ENCODE measurements at places on chromosomes 3 and 15.

DNA sequence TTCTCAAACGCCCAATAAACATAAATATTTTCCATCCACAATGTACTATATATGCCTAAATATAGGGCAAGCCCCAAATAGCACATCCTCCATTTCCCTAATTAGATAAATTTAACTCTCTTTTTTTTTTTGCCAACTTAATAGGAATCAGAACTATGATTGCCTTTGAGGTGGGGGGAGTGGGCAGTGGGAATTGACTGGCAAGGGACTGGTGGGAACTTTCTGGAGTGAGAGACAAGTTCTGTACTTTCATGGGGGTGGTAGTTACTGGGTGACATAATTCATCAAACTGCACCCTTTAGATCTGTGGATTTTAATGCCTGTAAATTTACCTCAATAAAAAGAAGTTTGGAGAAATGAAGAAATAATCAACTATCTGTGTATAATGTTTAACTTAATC, 88.2 kb upstream of the CTDSPL start:
- DNase-seq: no peak

- DNase-seq: no peak
Observed at GRCh38 chr3:4976109-4976508, 3.1 kb upstream of the BHLHE40 start.

DNA sequence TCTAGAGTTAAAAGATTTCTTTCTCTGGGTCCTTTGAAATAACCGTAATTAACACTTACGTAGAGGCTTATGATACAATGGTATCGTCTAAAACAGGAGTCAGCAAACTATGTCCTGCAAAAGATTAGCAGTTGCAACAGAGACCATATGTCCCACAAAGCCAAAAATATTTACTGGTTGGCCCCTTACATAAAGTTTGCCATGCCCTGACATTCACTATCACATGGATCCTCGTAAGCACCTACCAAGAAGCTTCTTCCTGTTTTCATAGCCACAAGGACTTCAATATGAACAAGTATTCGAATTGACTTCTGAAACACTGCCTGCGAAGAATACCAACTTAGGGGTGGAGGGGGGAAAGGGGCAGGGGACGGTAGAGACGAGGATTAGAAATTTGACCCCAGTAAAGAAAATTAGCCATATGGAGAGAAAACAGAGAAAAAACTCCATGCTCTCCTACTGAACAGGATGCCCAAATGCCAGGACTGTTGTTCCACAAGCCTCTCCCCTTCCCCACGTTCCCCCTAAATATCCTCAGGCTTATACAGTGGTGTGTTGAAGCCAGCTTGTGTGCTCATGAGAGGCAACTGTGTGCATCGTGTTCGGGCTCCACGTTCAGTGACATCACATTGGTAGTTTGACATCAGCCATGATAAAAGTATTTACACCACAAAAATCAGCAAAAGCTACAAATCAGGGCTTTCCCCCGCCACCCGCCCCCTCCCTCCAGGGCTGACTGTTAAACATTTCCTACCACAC, 144.1 kb upstream of the HES1 start:
- DNase-seq: no peak

DNA sequence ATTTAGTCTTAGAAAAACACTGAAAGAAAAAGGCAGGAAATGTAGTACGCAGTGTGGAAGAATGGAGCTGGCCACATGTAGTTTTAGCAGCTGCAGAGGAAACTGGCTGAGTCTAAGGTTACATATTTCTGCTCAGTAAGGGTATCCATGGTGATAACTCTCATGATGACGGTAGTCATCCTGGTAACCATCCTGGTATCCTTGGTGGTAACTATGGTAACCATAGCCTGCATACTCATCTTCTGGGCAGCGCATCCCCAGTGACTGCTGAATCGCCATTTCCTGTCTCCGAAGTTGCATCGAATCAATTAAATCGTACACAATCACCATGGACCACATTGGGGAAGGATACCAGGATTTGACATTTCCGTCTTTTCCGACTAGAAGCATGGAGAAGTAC, 35.7 kb downstream of the CCDC80 start:
- DNase-seq: peak; percentile 95

DNA sequence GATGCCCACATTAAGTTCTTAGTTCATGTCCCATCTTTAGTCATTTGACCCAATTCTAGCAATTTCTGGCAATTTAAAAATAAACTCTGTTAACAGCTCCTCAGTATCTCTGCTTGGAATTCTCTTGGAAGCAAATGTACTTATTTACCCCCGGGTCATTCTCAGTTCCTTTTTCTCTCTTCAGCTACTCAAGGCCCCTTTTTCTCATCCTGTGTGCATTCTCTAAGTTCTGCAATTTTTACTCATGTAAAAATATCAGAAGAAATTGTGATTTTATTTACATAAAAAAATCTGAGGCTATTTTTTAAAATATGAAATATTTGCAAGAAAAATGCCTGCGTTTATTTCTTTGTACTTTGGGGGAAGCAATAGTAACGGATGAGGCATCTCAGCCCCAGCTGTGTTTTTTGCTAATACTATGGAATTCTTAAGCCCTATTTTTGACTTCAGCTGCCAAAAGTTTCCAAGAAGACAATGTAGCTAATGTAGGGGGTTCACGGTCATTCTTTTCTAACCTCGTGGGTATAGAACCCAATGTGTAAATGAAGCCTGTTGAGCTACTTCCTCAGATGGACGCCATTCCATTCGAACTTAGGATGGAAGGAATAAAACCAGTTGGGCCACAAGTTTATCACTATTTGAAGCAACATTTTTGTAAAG, 20.0 kb downstream of the CERS3 start:
- no peak for DNase-seq

DNA sequence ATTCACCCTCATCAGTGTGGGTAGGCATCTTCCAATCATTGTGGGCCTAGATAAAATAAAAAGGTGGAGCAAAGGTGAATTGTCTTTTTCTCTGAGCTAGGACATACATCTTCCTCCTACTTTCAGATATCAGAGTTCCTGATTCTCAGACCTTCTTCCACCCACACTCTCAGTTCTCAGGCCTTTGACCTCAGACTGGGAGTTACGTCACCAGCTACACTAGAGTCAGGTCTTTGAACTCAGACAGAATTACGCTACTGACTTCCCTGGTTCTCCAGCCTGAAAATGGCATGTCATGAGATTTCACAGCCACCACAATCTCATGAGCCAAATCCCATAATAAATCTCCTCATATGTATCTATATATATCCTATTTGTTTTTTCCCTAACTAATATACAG, 39.0 kb downstream of the STRIT1 start:
- no peak for DNase-seq

GRCh38 chr3:29397406-29397805, 116.5 kb downstream of the RBMS3 start:
- no peak for DNase-seq

DNA sequence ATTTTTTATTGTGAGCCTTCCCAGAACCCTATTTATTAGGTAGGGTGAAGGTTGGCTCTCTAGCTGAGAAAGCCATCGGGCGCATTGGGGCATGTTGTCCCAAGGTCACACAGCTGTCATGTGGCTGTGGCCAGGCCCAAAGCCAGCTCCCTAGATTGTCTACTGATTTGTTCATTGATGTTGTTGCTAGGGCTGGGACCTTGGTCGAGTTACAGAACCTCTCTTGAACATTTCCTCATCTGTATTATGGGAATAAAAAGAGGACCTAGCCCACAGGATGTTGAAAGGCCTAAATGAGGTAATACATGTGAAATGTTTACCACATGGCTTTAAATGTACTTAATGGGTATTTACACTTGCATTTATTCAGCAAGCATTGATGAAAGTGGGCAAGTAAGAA, 252.5 kb downstream of the SUCLG2 start:
- no peak for DNase-seq

- DNase-seq: no peak
Observed at GRCh38 chr15:90219421-90220141, 14.2 kb downstream of the CIB1 start.

GRCh38 chr3:100246999-100247398, 13.8 kb upstream of the TBC1D23 start:
- no peak for DNase-seq

DNA sequence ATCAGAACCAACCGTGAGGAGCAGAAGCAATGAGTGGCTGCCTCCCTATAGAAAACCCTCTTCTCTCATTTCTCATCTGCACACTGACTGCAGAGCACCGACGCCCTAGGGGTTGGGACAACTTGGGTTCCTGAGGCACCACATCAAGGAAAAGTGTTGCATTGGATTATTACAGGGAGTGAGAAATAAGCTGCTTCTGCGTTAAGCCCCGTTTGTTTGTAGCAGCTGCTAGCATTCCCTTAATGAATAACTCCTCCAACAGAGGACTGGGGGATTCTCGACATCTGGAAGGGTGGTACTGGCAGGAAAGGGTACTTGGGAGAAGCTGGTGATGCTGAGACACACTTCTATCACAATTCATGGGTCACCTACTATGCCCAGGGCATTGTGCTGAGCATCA, 25.3 kb upstream of the AGBL1 start:
- no peak for DNase-seq

GRCh38 chr3:109387201-109387600, 49.9 kb upstream of the DPPA4 start:
- DNase-seq: no peak

GRCh38 chr15:60584355-60584998, 105.5 kb upstream of the ICE2 start:
- DNase-seq: no peak

GRCh38 chr3:72242326-72242725, 457.4 kb upstream of the PROK2 start:
- DNase-seq: no peak

DNA sequence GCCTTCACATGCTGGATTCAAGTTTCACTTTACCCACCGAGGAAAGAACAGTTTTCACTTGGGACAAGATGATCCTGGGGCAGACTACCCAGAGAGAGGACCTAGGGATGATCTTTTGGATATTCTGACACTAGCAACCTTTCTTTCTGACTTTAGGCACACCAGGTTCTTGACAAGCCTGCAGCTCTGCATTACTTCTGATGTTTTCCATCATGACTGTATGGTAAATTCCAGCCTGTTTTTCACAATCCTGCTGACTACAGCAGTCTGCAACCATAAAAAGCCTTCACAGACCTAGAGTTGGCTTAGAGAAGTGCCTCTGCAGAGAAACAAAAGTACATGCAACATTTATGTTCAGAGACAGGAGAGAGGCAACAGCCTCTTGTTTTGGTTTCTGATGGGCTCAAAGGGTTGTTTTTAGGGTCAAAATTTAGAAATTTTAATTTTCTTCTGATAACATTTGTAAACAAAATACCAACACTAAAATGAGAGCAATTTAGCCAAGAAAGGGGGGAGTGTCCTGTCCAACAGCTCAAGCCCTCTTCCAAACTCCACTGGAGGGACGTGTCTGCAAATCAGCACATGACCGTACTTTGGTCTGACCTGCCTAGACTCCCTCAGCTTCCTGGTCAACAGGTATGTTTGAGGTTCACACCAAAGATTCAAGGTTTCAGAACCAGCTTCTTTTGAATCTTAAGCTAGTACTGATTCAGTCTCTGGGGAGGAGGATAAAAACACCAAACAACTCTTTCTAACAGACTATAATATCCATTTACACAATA, 799 bp downstream of the ABI3BP start:
- DNase-seq: peak; percentile 33

GRCh38 chr3:26084629-26085028, 294.7 kb downstream of the OXSM start:
- DNase-seq: no peak

DNA sequence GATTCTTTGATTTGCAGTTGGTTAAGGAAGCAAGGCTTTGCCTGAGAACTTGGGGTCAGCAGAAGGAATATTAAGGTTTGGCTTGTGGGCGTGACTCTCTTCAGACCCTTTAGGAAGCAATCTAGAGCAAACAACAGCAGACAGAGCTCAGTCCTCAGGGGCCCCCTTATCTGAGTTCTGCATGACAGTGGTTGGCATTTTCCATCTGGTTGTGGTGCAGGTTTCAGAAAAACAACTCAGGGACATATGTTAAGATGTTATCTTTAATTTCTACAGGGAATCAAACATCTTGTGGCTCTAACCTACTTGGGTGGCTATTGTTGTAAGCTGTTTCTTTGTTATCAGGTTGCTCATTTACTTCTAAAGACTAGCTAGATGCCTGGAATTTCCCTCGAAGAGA, 141.4 kb downstream of the VPS8 start:
- DNase-seq: no peak

DNA sequence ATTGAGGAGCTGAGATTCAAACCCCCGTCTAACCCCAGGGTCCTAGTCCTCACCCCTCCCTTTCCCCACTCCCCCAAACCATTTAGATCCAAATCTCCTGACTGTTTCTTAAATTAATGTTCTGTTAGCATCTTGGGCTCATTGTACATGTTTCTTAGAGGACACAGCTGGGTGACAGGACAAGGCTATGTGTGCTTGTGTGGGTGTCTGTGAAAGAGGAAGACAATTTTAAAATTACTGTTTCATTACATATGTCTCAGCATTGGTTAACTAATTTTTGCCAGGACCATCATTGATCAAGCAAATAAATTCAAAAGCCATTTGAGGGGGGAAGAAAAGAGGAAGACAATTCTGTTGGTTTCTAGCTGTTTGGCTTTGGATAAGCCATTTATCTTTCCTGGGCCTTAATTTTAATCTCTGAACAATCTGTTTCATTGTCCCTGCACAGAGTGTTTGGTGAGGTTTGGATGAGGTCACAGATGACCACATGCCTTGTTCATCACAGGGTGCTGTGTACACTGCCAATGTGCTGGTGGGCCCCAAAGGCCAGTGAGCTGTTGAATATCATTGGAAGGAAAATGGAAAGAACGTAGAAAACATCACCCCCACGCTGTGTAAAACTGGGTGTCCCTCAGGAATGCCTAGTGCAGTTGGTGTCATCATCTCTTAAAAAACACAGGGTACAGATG, 51.9 kb downstream of the RPLP1 start:
- no peak for DNase-seq

DNA sequence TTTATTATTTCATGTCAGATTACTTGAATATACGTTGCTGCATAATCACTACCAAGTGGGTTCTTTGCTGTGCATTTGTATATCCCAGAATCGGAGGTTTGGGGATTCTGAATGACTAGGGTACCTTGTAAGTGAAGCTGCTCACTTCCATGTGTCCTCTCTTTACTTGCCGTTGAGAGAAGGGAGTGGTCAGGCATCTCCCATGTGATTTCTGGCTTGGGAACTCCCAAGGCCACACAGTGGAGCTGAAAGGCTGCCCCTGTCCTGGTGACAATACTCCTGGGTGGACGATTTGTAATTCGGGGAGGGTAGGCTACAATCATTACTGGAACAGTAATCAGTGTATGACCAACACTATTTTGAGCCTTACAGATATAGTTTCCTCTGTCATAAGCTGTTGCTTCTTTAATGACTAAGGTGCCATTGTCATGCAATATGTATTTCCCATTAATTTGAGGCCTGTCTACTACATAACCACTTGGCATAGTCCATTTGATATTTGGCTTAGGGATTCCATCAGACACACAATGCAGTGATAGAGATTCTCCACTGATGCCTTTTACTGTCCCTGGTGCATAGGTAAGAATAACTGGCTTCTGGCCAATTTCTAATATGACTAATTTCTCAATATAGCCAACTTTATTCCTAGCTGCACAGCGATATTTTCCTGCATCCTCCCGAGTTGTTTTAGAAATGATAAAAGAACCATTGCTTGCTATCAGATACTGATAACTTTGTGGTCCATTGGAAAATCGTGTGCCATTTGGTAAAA, 24.0 kb downstream of the IGSF10 start:
- DNase-seq: no peak

Measured in brain pericyte (primary cell).